ENCODE measurements at places on chromosomes 5 and 9.

GRCh38 chr5:171562822-171563221, 143.4 kb downstream of the FGF18 start:
- no peak for DNase-seq

DNA sequence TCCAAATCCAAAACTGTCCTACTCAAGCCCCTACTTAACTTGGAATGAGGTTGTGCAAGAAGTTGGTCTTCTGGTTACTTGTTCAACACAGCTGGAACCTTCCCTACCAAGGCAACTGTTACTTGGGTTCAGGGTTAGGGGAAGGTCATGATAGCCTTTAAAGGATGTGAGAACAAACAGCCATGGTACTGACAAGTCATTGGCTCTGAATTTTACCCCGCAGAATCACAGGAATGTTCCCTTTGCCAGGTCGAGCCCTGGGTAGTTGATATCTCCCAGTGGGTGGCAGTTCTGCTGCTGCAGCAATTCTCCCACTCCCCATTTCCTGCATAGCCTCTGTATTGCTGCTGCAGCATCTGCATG, 396.1 kb upstream of the MPDZ start:
- DNase-seq: no peak

DNA sequence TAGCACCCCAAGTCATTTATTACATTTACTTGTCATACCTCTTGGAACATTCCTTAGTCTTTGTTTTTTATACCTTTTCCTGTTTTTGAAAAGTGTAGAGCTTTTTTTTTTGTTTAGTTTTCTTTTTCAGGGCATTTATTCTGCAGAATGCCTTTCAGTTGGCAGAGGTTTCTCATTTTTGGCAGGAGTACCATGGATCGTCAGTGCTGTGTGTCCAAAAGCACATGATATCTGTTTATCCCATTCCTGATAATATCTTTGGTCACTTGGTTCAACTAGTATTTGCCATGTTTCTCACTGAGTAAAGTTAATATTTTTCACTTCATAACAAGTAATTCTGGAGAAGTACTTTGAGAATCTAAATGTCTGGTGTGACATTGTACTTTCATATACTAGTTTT, 10.7 kb downstream of the OGN start:
- no peak for DNase-seq

DNA sequence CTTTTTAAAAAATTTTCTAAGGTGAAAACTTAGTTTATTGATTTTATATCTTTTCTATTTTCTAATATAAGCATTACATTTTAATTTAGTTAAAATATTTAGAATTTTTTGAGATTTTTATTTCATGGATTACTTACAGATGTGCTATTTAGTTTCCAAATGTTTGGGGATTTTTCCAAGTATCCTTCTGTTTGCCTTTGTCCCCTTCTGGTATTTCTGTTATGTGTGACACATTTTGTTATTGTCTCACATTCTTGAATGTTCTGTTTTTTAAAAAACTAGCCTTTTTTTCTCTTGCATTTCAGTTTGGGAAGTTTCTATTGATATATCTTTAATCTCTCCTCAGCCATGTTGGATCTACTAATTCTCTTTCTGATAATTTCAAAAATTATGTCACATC, 234.9 kb downstream of the FAM170A start:
- no peak for DNase-seq

DNA sequence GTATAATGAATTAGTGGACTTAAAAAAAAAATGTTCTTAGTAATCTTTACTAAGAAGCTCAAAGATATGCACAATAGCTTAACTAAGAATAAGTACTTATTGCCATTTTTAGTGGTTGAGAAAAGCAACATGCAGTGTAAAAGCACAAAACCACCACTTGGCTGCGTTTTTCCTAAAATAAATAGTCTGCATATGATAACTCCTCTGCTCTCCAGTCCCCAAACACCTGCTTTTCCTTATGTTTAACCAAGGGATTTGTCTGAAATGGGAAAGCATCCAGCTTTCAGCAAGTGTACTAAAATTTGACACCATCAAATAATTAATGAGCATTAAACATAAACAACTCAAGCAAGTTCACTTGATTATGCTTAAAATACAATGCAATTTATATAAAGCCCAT, 41.4 kb downstream of the PSIP1 start:
- DNase-seq: no peak

GRCh38 chr9:109418827-109419226, 79.3 kb downstream of the PTPN3 start:
- no peak for DNase-seq

Data from activated gamma-delta T cell treated with Interleukin-2 at 50 U/mL for 16 hours (primary cell).